ENCODE measurements at places on chromosomes 4 and X. TPM values are rescaled to one million over a fixed set of nuclear protein-coding genes. Genes with fewer than 3 reads are reported as not detected.

PDHA2 gene
- not detected for total RNA-seq

LEF1 gene
- 4.3 TPM for total RNA-seq

ADGRG2 gene
- 1.1 TPM for total RNA-seq

SLC2A9 gene
- 25.2 TPM for total RNA-seq

DNA sequence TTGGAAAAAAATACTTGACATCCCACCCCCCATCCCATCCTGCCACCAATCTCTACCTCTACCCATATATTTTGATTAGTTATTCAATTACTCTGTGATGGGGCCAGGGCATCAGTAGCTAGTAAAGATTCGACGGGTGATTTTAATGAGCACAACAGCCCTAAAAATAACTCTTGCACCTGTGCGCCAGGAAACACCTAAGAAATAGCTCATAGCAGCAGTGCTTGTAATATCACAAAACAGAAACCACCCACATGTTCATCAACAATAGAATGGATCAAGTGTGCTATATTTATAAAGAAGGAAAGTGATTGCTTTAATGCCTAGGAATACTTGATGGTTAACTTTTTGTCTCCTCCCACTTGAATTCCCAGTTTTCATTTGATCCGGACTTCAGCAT, 225.6 kb upstream of the LCORL start:
- no peaks in the 10 kb centered on the region for H3K36me3 ChIP-seq
- H3K4me1 ChIP-seq, result no peaks in the 10 kb centered on the region
- H3K27ac ChIP-seq, result no peak overlapping the region
- no peak overlapping the region for H3K4me3 ChIP-seq
- no peaks in the 10 kb centered on the region for H3K27me3 ChIP-seq

DNA sequence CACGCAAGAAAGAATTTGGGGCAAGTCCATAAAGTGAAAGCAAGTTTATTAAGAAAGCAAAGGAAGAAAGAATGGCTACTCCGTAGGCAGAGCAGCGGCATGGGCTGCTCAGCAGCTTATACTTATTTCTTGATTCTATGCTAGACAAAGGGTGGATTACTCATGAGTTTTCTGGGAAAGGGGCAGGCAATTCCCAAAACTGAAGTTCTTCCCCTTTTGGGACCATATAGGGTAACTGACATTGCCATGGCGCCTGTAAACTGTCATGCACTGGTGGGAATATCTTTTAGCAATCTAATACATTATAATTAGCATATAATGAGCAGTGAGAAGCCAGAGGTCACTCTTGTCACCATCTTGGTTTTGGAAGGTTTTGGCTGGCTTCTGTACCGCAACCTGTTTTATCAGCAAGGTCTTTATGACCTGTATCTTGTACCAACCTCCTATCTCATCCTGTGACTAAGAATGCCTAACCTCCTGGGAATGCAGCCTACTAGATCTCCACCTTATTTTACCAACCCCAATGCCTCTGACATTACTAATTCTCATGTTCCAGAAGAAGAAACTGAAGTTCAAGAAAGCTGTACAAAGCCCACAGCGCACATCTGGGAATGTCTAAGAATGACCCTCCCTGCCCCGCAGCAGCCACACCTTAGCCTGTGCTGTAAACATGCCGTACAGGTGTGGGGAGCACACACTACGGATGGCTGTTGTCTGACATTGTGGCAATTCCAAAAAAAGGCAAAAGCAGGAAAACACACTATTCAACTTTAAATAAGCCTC, 18.6 kb downstream of the RXFP1 start:
- no peak overlapping the region for H3K4me3 ChIP-seq
- no peaks in the 10 kb centered on the region for H3K36me3 ChIP-seq
- no peak for DNase-seq
- no peak overlapping the region for H3K27ac ChIP-seq

- no peak overlapping the region for H3K27ac ChIP-seq
- H3K27me3 ChIP-seq, result no peaks in the 10 kb centered on the region
- H3K4me3 ChIP-seq, result no peak overlapping the region
- no peak for DNase-seq
- no peaks in the 10 kb centered on the region for H3K36me3 ChIP-seq
Observed at GRCh38 chr4:74023709-74024108, 14.8 kb downstream of the CXCL3 start.

GRCh38 chr4:90606781-90607180, 479.6 kb downstream of the CCSER1 start:
- no peak overlapping the region for H3K27ac ChIP-seq
- no peaks in the 10 kb centered on the region for H3K27me3 ChIP-seq
- H3K4me1 ChIP-seq, result no peaks in the 10 kb centered on the region
- no peak for DNase-seq
- no peaks in the 10 kb centered on the region for H3K36me3 ChIP-seq
- H3K4me3 ChIP-seq, result no peak overlapping the region

DNA sequence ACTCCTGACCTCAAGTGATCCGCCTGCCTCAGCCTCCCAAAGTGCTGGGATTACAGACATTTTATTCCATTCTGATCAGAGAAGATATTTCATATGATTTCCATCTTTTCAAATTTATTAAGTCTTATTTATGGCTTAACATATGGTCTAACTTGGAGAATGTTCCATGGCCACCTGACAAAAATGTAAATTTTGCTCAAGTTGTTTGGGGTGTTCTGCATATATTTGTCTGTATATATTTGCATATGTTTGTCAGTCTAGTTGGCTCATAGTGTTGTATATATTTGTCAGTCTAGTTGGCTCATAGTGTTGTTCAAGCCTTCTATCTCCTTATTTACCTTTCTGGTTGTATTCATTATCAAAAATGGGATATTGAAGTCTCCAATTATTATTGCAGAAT, 16.2 kb upstream of the ATRX start:
- H3K4me3 ChIP-seq, result no peak overlapping the region
- no peak for DNase-seq
- no peak overlapping the region for H3K27ac ChIP-seq
- H3K36me3 ChIP-seq, result no peaks in the 10 kb centered on the region
- no peaks in the 10 kb centered on the region for H3K4me1 ChIP-seq

DNA sequence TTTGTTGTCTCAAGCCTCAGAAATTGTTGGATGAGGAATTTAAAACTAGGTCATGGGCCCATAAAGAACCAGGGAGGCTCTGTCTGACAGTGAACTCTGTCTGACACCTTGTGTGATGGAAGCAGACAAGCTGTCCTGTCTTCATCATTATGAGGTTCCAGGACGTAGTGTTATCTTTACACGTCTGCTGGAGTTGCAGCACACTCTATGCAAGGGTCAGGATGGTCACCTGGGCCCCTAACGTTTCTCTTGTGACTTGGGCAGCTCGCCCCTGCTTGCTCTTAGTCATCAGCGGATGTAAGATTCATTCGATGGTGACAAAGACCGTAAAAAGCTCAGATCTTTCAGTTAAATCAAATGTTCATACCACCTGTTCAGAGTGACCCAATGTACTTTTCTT, 92.0 kb upstream of the ADGRG2 start:
- H3K27me3 ChIP-seq, result no peaks in the 10 kb centered on the region
- H3K4me1 ChIP-seq, result no peaks in the 10 kb centered on the region
- H3K27ac ChIP-seq, result no peak overlapping the region
- DNase-seq, result no peak
- H3K4me3 ChIP-seq, result no peak overlapping the region

DNA sequence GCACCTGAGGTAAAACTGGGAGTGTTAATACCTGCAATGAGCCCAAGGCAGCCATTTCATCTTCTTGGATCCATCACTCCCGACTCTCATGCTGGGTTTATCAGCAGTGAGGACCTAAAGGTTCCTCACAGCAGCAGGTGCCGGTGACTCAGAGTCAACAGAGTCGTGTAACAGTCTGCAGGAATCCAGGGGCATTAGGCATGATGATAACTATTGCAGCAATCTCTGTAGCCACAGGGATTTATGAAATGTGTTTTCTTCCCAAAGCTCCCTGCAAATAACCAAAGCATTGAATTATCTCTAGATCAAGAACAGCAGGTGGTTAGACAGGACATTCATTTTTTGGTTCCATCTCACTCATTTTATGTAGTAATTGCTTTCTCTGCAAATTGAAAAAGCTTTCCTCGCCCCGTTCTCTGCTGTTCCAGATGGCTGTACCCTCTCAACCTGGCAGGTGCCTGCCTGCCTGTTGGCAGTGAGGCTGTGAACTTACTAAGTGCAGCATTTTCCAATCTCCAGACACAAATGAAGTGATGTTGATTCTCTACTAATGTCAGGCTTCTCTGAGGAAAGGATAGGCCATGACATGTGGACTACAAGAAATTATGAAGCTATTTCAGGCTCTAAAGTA, 48.1 kb upstream of the TSPAN7 start:
- no peak for DNase-seq
- no peak overlapping the region for H3K4me3 ChIP-seq
- H3K36me3 ChIP-seq, result no peaks in the 10 kb centered on the region
- no peaks in the 10 kb centered on the region for H3K4me1 ChIP-seq
- no peaks in the 10 kb centered on the region for H3K27me3 ChIP-seq
- H3K27ac ChIP-seq, result no peak overlapping the region

- H3K27ac ChIP-seq, result no peak overlapping the region
- H3K4me3 ChIP-seq, result no peak overlapping the region
- H3K27me3 ChIP-seq, result no peaks in the 10 kb centered on the region
Observed at GRCh38 chr4:33086331-33086925, 2366.3 kb downstream of the PCDH7 start.

DNA sequence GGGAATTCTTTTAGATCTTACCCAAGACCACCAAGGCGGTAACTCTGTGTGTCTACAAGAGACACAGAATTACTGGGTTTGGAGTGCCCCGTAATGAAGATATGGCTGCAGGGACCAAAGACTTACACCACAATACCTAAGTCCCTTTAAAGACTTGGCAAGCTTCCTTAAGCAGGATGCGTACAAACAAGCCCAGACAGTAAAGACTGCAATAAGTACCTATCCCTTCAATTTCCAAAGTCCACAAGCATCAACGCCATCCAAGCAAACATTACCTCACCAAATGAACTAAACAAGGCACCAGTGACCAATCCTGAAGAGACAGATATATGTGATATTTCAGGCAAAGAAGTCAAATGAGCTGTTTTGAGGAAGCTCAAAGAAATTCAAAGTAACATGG, 42.3 kb upstream of the RNF128 start:
- H3K4me1 ChIP-seq, result no peaks in the 10 kb centered on the region
- no peak overlapping the region for H3K27ac ChIP-seq
- no peak for DNase-seq
- H3K27me3 ChIP-seq, result no peaks in the 10 kb centered on the region
